ENCODE measurements at places on chromosomes 5 and 9.

DNA sequence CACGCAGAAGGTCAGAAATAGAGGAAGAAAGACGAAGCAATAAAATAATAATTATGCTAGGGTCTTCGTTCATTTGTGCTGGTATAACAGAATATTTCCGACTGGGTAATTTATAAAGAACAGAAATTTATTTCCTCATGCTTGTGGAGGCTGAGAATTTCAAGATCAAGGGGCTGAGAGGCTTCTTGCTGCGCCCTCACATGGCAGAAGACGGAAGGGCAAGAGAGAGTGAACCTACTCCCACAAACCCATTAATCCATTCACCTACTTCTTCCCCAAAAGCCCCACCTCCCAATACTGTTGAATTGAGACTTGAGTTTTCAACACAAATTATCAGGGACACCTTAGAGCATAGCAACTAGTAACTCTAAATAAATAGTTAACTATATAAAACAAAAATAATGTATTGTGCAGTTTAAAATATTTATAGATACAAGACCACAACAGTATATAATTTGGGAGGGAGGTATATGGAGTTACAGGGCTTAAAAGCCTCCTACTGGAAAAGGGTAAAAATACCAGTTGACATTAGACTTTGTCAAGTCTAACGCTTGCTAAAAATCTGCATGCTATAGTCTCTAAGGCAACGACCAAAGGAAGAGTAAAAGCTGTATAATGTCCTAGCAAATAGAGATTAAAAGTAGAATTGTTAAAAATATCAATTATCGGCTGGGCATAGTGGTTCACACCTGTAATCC, 40.3 kb upstream of the NAA35 start:
- H3K27me3 ChIP-seq: no peaks in the 10 kb centered on the region
- H3K27ac ChIP-seq: no peak overlapping the region
- H3K4me1 ChIP-seq: no peaks in the 10 kb centered on the region
- DNase-seq: peak; percentile 63

DNA sequence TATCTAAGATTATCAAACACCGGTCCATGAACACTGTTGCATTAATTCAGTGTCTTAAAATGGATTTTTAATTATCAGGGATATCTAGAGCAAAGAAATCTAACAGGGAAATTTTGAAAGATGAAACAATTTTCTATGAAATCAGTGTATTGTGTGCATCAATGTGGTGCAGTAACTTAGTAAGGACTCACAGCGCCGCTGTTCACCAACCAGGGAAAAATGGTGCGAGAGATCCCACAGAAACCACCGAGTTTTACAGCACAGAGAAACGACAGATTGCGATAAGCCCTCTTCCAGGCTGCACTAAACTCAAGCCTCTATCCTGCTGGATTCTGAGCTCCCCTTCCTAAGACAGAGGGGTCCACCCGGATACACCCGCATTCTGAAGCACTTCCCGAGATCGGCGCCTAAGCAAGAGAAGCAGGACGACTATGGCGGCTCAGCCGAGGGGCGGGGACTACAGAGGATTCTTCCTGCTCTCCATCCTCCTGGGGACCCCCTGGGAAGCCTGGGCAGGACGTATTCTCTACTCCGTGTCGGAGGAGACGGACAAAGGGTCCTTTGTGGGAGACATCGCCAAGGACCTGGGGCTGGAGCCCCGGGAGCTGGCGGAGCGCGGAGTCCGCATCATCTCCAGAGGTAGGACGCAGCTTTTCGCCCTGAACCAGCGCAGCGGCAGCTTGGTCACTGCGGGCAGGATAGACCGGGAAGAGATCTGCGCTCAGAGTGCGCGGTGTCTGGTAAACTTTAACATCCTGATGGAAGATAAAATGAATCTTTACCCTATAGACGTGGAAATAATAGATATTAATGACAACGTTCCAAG, at the start of gene PCDHGA7:
PCDHGA7 (plus strand) TSS at position 274 of the 826 bp plus-strand sequence; CDS start at position 432, 158 bp downstream.
- no peaks in the 10 kb centered on the region for H3K27me3 ChIP-seq
- no peak for DNase-seq
- no peak within 1 kb of the TSS for H3K27ac ChIP-seq
- H3K4me1 ChIP-seq: no peaks in the 10 kb centered on the region
- H3K36me3 ChIP-seq: peaks cover 12% of the 10 kb centered on the region

DNA sequence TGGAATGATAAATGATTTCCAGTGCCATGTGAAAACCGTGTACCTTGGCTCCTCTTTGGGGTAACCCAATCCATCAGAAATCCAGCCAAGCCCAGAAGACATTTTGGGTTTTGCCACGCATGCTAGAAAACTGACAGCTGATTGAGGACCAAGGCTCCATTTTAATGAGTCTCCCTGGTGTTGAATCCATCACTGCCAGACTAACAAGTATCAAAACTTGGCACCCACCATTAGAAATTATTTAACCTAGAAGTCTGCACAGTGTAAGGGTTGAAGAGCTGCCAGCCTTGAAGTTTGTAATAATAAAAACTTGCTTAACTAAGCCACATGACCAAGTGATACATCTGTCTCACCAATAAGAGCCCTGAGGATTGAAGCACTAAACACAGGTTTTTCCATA, 369.9 kb downstream of the DNAH5 start:
- H3K27me3 ChIP-seq: no peaks in the 10 kb centered on the region
- no peaks in the 10 kb centered on the region for H3K4me1 ChIP-seq
- no peak overlapping the region for H3K4me3 ChIP-seq
- peaks cover 4% of the 10 kb centered on the region for H3K36me3 ChIP-seq

- no peaks in the 10 kb centered on the region for H3K27me3 ChIP-seq
- H3K27ac ChIP-seq: no peak overlapping the region
- H3K36me3 ChIP-seq: no peaks in the 10 kb centered on the region
Measured at GRCh38 chr9:108412755-108413154, 443.0 kb downstream of the ACTL7B start.

GRCh38 chr5:39580702-39581453, 156.1 kb upstream of the DAB2 start:
- H3K27ac ChIP-seq: no peak overlapping the region
- no peaks in the 10 kb centered on the region for H3K4me1 ChIP-seq
- no peaks in the 10 kb centered on the region for H3K36me3 ChIP-seq
- H3K4me3 ChIP-seq: no peak overlapping the region
- no peak for DNase-seq

DNA sequence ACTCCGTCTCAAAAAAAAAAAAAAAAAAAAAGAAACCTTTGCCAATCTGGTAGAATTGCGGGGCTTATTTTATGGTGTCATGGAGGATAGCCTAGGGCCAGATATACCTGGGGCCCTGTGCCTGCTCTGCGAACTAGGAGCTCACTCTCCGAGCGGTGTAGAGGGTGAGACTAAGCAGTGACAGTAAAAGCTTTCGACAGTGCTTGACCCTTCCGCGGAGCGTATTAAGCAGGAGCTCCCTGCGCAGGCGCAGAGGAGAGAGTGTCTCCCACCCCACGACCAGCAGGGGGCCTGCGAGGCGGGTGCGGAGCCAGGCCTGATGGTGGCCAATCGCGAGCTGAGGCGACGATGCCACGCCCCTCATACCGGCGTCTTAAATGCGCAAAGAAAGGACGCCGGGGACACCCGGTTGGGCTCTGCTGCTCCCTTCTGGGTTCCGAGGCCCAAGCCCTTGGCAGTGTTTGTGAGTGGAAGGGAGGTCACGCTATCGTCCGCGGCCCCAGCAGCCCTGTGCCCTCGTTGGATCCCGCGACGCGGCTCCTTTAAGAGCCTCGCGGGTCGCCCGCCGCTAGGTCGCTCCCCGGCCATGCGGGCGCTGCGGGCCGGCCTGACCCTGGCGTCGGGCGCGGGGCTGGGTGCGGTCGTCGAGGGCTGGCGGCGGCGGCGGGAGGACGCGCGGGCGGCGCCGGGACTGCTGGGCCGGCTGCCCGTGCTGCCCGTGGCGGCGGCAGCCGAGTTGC, at the start of gene ENDOG:
ENDOG (plus strand) TSS at position 402 of the 740 bp plus-strand sequence; CDS start at position 587, 185 bp downstream.
- peak within 1 kb of the TSS; percentile 83 for H3K4me3 ChIP-seq
- H3K27me3 ChIP-seq: no peaks in the 10 kb centered on the region
- no peaks in the 10 kb centered on the region for H3K4me1 ChIP-seq
- H3K27ac ChIP-seq: no peak within 1 kb of the TSS
- H3K36me3 ChIP-seq: peaks cover 21% of the 10 kb centered on the region

DNA sequence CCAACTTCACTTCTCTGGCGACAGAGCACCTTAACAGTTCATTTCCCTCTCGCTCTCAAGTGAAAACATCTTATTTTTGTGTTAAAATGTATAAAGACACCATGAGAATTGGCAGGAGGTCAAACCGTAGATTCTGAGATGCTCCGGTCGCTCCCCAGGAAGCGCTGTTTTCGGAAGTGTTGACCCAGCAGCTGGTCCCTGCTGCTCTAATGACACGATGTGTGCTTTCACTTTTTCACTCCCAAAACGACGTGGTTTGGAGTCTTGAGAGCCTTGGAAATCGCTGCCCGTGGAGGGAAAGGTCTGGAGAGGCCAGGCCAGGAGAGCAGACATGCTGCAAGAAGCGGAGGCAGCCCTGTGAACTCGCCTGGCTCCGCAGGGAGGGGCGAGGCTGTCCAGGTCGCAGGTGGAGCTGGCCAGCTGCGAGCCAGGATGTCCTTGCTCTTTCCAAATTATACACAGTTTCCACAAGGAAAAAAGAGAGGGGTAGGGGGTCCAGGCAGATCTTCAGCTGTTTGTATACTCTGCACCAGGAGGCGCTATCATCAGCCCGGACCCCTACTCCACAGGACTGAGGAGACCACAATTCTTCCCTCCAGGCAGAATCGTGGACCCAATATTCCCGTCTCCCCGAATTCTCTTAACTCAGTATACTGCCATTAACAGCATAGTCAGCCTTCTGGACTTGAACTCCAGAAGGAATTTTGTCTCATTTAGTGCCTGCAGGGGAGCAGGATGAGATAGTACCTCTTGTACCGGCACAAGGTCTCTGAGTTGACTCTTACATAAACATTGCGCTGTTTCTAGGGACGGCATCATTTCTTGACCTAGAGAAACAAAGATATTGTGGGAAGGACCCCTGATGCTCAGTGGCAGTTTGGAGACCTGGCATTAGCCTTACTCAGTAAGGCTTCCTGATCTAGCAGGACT, 248.6 kb upstream of the ANKRD55 start:
- peaks cover 4% of the 10 kb centered on the region for H3K27me3 ChIP-seq
- no peaks in the 10 kb centered on the region for H3K4me1 ChIP-seq
- DNase-seq: peak; percentile 55
- H3K36me3 ChIP-seq: peaks cover 1% of the 10 kb centered on the region
- H3K4me3 ChIP-seq: peak overlapping the region; percentile 81

- peaks cover 29% of the 10 kb centered on the region for H3K36me3 ChIP-seq
- H3K4me3 ChIP-seq: peak within 1 kb of the TSS; percentile 91
- H3K27ac ChIP-seq: peak within 1 kb of the TSS; percentile 81
- DNase-seq: peak; percentile 95
- H3K27me3 ChIP-seq: no peaks in the 10 kb centered on the region
- H3K4me1 ChIP-seq: peaks cover 16% of the 10 kb centered on the region
Measured at GRCh38 chr5:177133096-177133852, at the start of gene NSD1. Gene NSD1 (plus strand): TSS chr5:177133773. CDS start chr5:177135104, 1,331 bp downstream.

- no peak overlapping the region for H3K27ac ChIP-seq
- peaks cover 2% of the 10 kb centered on the region for H3K36me3 ChIP-seq
- DNase-seq: no peak
Measured at GRCh38 chr5:81161012-81161601, 72.0 kb upstream of the CKMT2 start.

GRCh38 chr5:68458416-68459021, 243.0 kb downstream of the PIK3R1 start:
- H3K36me3 ChIP-seq: peaks cover 8% of the 10 kb centered on the region
- H3K27ac ChIP-seq: no peak overlapping the region
- H3K27me3 ChIP-seq: no peaks in the 10 kb centered on the region
- no peak overlapping the region for H3K4me3 ChIP-seq
- H3K4me1 ChIP-seq: no peaks in the 10 kb centered on the region
- DNase-seq: no peak

DNA sequence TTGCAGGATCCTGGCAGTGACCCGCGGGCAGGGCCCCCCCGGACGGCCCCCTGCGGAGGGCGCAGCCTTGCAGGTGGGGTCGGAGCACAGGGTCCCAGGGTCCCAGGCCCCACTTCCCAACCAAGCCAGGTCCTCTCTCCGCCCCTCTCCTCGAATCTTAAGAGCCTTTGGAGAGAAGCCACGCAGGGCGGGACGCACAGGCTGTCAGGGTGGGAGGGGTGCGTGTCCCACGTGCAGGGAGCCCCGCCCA, 18.4 kb upstream of the EGFL7 start:
- no peak overlapping the region for H3K27ac ChIP-seq
- H3K36me3 ChIP-seq: no peaks in the 10 kb centered on the region
- H3K4me1 ChIP-seq: no peaks in the 10 kb centered on the region
- no peak overlapping the region for H3K4me3 ChIP-seq

DNA sequence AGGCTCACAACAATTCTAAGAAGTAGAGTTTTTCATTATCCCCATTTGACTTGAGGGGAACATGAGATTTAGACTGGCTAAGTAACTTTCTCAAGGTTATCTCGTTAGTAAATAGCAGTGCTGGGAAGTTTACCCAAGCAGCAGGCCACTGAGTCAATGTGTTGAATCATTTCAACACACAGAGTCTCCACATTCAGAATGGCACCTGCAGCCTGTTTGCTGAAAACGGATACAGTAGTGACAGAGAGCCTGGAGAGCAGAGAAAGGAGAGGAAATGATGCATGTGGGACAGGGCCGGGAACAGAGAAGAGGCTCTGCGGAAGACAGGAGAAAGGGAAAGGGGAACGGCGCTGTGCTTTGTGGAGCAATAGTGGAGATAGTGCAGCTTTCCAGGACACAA, 33.5 kb upstream of the ZSWIM6 start:
- no peak overlapping the region for H3K4me3 ChIP-seq
- no peaks in the 10 kb centered on the region for H3K4me1 ChIP-seq
- H3K36me3 ChIP-seq: no peaks in the 10 kb centered on the region
- DNase-seq: no peak

DNA sequence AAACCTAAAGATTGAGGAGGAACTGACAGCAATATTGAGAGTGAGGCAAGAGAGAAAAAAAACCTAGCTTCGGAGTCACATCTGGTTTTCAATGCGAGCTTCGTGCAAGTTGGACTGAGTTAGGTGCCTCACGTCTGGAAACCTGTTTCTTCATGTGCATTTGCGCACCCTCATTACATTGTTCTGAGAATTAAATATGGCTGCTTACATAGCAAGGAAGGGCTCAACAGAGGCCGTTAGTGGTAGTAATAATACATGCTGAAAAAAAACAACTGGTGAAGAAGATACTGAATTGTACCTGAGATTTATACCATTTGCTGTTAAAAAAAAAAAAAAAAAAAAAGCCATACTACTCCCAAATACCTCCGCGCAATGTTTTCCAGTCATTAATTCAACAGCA, 18.6 kb downstream of the DNAJA1 start:
- H3K4me3 ChIP-seq: peak overlapping the region; percentile 70
- H3K4me1 ChIP-seq: 0 out of 2 replicates have a peak, but pooled peaks cover 3% of the 10 kb centered on the region
- no peak for DNase-seq
- peaks cover 42% of the 10 kb centered on the region for H3K36me3 ChIP-seq

DNA sequence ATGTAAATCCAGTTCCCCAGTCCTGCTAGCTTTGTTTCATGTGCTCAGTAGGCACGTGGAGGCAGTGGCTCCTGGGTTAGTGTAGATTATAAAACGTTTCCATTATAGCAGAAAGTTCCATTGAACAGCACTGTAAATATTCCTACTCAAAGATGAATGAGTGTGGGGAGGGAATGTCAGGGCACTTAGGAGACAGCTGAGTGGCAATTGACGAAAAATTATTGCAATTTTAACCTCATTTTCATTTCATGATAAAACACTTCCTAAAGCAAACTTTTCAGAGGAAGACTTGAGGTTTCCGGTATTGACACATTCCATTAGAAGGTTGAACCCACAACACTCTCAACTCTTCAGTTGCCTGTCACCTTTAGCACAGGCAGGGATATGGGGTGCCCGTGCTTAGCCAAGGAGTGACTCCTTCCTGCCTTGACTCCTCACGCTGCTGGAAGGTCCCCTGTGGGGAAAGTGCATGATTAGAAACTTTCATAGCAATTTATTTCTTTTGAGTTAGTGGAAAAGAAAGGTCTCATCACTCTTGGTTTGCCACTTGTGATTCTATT, 41.2 kb downstream of the SLC46A2 start:
- no peak overlapping the region for H3K27ac ChIP-seq
- H3K27me3 ChIP-seq: no peaks in the 10 kb centered on the region
- peaks cover 15% of the 10 kb centered on the region for H3K36me3 ChIP-seq

Data from H9 (cell line).